ENCODE measurements at places on chromosomes 5 and 9. TPM values are rescaled to one million over a fixed set of nuclear protein-coding genes. Genes with fewer than 3 reads are reported as not detected.

DNA sequence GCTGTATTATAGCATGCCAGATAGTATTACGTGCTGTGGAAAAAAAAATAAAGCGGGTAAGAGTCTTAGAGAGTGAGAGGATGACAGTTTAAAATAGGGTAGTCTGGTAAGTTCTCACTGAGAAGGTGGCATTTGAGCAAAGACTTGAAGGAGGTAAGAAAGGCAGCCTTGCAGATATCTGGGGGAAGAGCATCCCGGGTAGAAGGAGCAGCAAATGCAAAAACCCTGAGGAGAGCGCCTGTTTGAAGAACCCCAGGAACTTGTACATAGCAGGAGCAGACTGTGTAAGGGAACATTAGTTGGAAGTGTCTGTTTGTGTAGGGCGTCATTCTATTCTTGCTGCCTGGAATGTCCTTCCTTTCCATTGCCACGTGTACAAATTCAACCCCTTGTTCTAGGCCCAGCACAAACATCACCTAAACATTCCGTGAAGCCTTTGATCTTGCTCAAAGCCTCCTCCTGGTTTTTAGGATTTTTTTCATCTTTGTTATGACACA lies 2.6 kb downstream of the AP3S1 start:
- H3K4me1 ChIP-seq = peaks cover 5% of the 10 kb centered on the region
- no peaks in the 10 kb centered on the region for H3K27me3 ChIP-seq
- no peaks in the 10 kb centered on the region for H3K36me3 ChIP-seq
- no peak overlapping the region for H3K4me3 ChIP-seq

DNA sequence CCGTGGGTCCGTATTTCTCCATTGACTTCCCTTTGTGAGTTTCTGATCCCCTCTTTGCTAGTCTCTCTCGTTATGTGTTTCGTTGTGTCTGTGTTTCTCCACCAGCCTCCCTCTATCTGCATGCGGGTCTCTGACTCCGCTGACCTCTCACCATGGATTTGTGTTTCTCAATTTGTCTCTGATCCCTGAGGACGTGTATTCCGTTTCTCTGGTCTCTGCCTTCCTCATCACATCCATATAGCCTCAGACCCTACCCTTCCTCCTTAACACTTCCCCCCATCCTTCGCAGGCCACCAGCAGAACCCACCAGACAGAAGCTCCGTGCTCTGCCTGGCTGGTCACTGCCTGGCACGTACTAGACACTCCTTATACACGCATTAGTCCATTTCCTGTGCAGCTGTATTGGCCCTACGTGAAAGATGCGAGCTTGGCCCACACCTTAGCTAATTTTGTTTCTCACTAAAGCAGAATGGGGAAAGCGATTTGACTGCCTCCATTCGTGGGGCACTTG lies 631 bp downstream of the B4GALT7 start:
- no peak for DNase-seq
- peaks cover 10% of the 10 kb centered on the region for H3K36me3 ChIP-seq
- 0 out of 2 replicates have a peak, but pooled peaks cover 4% of the 10 kb centered on the region for H3K4me1 ChIP-seq
- H3K4me3 ChIP-seq = peak overlapping the region; percentile 96

DNA sequence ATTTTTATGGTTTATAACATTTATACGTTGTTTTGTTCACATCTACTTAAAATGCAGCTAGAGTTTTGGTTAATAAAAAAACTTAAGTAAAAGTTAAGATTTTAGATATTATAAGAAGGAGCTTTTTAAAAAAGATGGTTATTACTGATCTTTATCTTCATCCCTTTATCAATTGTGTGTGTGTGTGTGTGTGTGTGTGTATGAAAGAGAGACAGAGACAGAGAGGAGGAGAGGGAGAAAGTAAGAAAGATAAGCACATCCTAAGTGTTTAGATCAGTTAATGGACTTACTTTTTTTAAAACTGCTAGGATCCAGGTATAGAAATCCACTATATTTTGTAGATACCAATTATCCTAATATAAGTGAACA lies 45.8 kb upstream of the RICTOR start:
- H3K27ac ChIP-seq = no peak overlapping the region
- peaks cover 13% of the 10 kb centered on the region for H3K27me3 ChIP-seq
- no peaks in the 10 kb centered on the region for H3K4me1 ChIP-seq
- H3K36me3 ChIP-seq = no peaks in the 10 kb centered on the region

DNA sequence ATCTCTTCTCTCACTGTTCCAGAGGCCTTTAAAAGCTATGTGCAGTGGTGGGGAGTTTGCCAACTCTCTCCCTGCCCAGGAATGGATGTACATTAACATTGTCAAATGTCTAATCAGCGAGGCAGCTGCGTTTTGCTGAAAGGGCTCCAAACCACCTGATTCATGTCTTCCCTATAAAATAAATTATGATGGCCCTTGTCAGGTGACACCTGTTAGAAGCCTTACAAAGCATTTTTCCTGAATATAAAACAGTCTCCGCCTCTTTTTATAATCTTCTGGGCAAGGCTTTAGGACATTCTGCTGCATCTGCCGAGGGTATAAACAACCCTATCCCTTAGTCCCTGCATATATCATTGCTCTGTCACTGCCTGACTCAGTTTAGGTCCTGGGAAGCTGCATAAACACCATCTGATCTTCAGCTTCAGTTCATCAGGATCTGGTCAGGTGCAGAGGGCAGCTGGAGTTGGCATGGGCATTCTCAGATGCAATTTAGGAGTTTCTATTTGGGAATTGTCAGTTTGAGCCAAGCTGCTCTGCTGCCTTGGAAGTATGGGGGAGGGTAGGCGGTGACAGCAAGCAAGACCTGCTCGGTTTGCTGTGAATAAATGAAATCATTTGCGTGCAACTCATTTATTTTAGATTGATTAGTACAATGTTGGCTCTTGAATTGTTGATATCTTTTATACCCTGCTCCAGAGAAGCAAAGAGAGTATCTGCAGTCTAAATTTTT lies 103.5 kb downstream of the ACER2 start:
- H3K4me1 ChIP-seq = no peaks in the 10 kb centered on the region
- H3K36me3 ChIP-seq = no peaks in the 10 kb centered on the region
- no peak overlapping the region for H3K4me3 ChIP-seq
- H3K27ac ChIP-seq = no peak overlapping the region
- DNase-seq = no peak

GRCh38 chr5:81246697-81247096 lies 13.6 kb downstream of the CKMT2 start:
- H3K4me1 ChIP-seq = peaks cover 41% of the 10 kb centered on the region
- no peaks in the 10 kb centered on the region for H3K27me3 ChIP-seq
- no peaks in the 10 kb centered on the region for H3K36me3 ChIP-seq

DNA sequence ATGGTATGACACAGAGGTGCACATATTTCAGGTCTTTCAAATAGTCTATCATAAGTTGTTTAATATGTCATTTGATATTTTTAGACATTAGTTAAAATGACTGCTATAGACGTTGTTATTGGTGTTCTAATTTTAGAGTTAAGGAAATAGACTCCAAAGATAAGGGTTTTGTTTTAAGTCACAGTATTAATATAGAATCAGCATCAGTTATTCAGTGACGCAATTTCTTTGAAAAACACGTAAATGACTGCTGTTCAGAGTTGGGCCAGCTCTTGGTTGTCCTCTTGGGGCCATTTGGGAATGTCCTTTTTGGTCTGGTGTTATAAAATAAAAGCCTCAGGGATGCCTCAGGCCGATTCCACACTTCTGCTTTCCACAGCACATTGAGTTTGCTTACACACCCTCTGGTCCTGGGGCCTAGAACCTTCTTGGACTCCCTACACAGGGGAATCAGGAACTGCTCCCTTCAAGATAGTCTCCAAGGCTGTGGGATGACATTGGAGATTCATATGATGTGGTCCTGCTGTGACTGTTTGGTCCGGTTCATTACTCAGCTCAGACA lies 14.3 kb downstream of the OTULIN start:
- no peak overlapping the region for H3K27ac ChIP-seq
- no peak overlapping the region for H3K4me3 ChIP-seq
- no peaks in the 10 kb centered on the region for H3K36me3 ChIP-seq
- no peaks in the 10 kb centered on the region for H3K4me1 ChIP-seq

- no peaks in the 10 kb centered on the region for H3K27me3 ChIP-seq
- H3K4me1 ChIP-seq = no peaks in the 10 kb centered on the region
These were observed 42.6 kb upstream of the ANKRD31 start for GRCh38 chr5:75279321-75279720.

Gene PRDM12
- 31.8 TPM for total RNA-seq

Gene ELOVL7
- 0.77 TPM for total RNA-seq
